ENCODE measurements at places on chromosomes 12 and 14. TPM values are rescaled to one million over a fixed set of nuclear protein-coding genes. Genes with fewer than 3 reads are reported as not detected.

The DLGAP5 gene
- total RNA-seq: 54.1 TPM

The GZMB gene
- total RNA-seq: not detected

The TAS2R46 gene
- 2.3 TPM for total RNA-seq

DNA sequence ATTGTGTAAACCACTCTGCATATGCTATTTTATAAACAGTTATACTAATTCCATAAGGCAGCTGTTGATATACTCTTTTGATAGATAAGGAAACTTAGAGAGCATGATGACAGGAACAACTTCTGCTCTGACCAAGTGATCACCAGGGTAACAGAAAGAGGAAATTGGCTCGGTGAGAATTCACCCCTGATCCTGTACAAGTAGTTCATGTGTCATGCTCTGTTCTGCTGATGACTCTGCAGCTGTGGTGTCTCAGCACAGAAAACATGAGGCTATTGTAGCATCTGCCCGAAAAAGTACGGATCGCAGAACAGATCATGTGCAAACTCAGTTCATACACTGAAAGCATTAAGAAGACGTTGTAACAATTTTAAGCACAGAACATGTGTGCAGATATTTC lies 345.0 kb downstream of the LRIG3 start:
- DNase-seq: no peak

- DNase-seq: peak; percentile 43
Measured at GRCh38 chr12:45730084-45730347, 510 bp downstream of the ARID2 start.

The KCNA1 gene
- not detected for total RNA-seq

DNA sequence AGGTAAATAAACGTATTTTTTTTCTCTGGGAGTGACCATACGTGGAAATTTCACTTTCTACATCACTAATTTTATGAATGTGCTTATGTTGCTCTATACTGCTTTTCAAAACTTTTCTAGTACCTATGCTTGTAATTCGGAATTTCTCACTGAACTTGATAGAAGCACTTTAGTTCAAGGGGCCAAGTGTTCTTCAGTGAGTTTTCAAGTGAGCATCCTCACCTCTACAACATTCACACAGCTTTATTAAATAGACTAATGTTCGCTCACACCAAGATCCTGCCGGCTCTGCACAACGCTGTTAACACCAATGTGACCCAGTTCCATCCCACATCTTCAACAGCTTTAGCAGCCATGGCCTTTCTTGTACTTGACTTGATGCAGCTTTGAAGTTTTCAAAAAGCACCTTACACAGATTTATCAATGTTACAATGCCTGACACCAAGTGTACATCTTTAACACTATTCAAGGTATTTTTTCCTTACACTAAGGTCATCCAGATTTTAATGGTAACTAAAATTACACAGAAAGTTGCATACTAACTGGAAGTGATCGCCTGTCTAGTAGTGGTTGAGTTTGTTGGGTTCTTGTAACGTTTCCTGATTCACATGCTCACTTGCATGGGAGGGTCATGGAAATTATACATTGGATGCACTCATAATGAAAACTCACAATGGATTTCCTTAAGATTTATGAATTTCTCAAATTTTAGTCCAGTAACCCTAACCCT lies 4.5 kb downstream of the UBC start:
- DNase-seq: no peak

DNA sequence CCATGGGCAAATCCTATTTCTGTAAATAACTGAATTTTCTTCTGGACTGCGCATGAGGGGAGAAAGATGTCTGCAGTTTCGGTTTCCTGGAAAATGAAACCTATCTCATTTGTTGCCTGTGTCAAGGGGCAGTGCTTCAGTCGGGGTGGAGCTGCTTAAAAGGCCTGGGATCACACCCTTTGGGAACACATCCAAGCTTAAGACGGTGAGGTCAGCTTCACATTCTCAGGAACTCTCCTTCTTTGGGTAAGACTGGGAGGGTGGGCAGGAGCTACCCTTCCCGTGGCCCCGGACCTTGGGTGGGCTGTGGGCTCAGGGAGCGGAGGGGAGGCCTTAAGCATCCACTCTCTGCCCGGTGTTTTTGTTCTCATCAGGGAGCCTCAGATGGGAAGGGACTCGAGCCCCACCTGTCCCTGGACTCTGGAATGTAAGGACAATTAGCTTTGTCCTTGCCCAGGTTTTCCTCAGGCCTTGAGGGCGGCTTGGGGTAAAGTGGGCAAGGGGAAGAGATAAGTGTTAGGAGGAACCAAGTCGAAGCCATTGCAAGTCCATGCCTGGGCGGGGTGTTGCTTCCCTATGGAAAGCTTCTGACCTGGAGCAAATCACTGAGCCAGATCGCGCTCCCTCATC lies at the start of gene IFI27:
Gene IFI27 (plus strand): TSS at position 185 of the 630 bp plus-strand sequence.
- DNase-seq: no peak

DNA sequence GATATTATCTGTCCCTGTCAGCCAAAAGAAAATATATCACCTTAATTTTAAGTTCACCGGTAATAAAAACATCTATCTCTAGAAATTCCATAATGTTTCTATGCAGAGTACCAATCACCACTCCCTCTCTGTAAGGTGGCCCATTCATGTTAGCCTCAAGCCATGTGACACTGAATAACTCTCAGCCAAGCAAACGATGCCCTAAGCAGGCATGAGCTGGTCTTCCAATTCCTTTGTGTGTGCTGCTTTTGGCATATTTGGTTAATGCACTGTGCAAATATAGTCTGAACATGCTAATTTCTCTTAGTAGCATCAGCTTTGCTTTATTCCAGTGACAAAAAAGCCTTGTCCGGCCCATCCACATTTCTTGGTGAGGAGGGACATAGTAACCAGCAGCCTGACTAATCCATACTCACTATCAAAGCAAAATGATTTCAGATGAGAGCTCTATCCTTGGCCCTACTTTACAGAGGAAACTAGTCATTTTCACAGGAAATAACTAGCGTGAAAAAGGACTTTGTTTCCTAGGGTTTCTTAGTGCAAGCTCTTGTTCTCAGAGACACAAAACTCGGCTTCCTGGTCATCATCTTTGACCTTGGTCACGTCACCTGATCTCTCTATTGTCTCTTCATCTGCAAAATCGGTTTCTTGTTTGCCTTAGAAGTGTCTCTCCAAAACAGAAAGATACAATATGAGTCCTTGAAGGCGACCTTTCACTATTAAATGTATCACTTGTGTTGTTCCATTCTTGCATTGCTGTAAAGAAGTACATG lies 59.2 kb upstream of the RTRAF start:
- no peak for DNase-seq

- no peak for DNase-seq
Measured at GRCh38 chr12:2082321-2082720, 29.5 kb downstream of the CACNA1C start.

GRCh38 chr14:94114589-94115057 lies 4.1 kb downstream of the IFI27 start:
- DNase-seq: no peak

DNA sequence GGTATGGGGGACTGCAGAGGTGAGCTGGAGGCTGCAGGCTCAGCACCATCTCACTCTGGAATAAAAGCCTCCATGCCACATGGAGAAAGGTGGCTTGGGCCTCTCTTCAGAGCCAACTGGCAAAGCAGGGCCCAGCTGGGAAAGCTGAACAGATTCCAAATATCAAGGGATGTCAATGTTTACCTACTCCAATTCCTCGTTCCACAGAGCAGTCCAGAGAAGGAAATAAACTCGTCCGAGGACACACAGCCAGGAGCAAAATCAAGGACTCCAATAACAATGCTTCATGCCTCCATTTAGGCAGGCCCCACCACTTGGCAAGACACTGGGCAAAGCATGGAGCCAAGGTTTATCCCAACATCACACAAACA lies 36.3 kb upstream of the PNMA1 start:
- no peak for DNase-seq

The ADGRD1 gene
- 3.6 TPM for total RNA-seq

The MTRFR gene
- total RNA-seq: 21.0 TPM

The KRT4 gene
- 3.4 TPM for total RNA-seq

The DDN gene
- 1.7 TPM for total RNA-seq

DNA sequence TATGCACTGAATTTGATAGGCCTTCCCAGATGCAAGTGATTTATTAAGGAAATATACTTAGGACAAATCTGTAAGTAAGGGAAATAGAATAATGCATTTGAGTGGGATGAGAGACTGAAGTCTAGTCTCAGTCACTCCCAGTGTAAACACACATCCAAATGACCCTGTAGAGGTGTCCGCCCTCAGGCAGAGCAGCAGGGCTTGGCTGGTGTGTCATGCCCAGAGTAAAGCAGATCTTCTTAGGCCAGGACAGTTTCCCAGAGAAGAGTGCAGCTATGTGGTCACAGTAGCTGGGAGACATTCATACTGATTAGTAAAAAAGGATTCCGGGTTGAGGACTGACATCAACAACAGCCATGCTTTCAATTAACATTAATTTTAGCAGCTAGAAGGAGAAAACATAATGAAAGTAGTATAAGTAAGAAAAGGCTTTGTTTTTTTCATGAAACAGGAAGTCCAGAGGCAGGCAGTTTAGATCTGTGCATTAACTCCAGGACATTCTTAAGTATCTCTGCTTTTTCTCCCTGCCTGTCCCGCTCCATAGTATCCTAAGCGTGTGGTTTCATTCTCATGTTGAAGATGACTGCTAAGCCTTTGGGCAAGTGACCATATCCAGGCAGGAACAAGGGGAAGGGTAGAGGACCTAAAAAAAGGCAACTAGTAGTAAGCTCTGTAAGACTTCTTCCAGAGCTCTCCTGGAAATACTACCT lies 35.7 kb downstream of the CNTN1 start:
- peak; percentile 4 for DNase-seq

DNA sequence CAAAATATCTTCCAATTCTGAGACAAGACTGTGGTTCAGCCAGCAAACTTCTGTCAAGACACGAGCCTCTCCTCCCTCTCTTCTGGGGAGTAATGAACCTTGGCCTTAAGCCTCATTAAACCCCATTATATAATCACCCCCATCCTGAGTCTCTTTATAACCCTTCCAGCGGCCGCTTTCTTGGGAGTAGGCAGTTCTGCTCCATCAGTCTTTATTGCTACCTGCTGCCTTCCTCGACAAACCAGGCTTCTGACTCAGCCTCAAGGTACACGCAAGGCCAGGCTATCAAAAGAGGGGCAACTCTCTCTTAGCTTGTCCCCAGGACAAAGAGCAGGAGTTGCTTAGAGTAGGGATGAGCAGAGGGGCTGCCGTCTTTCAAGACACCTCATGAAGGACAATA lies 300.8 kb upstream of the NOS1 start:
- no peak for DNase-seq

DNA sequence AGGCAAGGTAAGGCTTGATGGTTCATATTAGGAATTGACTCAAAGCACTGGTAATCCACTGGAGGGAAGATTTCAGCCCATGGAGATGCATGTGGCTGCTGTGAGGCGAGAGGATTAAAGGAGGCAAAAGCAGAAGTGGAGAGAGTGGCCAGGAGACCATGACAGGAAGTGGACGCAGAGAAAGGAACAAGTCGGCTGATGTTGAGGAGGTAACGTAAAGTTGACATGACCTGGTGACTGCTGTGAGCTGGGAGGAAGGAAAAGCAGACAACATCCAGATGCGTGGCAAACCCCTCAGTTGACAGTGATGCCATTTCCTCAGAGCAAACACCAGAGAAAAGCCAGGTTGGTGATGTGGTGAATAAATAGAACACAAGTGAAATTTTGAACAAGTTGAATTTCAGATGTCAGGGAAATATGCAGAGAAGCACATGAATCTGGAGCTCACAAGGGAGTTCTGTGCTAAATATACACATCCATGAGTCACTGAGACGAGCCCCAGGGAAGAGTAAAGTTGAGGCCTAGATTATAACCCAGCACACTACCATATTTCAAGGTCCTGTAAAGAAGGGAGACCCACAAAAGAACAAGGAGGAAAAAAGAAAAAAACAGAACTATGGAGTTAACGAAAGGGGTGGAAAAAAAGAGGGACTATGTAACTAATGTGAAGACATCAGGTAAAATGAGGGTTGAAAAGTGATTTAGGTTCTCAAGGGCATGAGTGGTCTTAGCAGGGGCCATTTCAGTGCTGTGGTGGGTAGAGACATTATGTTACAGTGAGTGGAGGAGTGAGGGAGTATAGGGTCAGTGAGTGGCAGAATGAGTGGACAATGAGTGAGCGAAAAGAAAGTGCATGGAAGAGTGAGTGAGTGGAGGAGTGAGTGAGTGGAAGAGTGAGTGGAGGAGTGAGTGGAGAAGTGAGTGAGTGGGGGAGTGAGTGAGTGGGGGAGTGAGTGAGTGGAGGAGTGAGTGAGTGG lies 61.6 kb upstream of the GZMB start:
- DNase-seq: no peak

The PDE3A gene
- total RNA-seq: 0.44 TPM

DNA sequence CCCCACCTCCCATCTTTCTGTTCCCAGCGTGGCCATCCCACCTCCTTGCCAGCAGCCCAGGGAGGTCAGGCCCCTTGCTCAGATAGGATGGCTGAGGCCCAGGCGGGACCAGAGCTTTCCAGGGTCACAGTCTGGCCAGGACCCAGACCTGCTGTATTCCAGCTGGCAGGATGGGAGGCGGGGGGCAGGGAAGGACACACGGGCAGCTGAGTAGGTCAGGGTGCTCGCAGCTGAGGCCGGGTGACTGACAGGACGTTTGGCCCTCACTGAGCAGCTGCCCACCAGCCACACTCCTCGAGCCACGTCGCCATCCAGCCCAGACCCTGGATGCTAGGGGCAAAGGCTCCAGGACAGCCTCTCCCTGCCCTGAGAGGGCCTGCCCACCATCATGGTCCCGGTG lies 4.0 kb downstream of the NUDT14 start:
- no peak for DNase-seq

GRCh38 chr14:76576047-76576741 lies 185.1 kb upstream of the VASH1 start:
- DNase-seq: no peak

GRCh38 chr14:59063259-59063658 lies 125.2 kb upstream of the DAAM1 start:
- no peak for DNase-seq

The P2RX7 gene
- total RNA-seq: not detected

DNA sequence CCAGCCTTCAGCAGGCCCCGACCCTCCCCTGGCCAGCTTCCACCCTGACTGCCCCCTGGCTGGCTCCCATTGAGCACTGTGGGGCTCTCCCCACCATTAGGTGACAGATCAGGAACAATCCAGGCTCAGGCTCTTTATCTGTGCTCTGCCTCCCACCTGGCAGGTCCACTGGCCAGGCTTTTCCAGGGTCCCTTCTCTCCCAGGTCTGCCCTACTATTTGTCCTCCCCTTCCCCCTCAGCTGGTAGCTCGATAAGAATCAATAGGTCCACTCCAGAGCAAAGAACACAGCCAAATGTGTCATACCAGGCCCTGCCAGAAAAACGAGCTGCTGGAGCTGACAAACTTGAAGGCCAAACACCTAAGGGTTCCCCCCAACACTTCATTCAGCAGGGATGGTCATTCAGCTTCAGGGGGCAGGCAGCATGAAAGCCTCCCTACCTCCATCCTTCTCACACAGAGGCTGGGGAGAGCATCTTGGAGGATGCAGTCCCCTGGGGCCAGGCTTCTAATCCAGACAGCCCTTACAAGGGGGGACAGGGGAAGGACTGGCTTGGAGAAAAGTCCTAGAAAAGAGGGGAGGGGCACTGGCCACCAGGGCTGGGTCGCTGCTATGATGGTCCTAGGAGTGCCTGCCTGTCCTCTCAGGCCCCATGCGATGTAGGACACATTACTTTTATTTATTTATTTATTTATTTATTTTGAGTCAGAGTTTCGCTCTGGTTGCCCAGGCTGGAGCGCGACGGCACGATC lies 1.9 kb upstream of the KRT18 start:
- DNase-seq: no peak

Measured in Caco-2 (cell line).